Kidney epithelial cell (primary cell): ENCODE measurements at places on chromosomes 4 and X. TPM values are rescaled to one million over a fixed set of nuclear protein-coding genes. Genes with fewer than 3 reads are reported as not detected.
A peak's percentile ranks its signal among the peaks of the same experiment; 100 is the strongest.

SMARCA1 gene
- total RNA-seq: 32.7 and 34.0 TPM in 2 replicates

ADAM29 gene
- not detected in 2 replicates for total RNA-seq

- no peak for DNase-seq
Observed at GRCh38 chr4:136495076-136495475, 1037.2 kb downstream of the PCDH18 start.

DNA sequence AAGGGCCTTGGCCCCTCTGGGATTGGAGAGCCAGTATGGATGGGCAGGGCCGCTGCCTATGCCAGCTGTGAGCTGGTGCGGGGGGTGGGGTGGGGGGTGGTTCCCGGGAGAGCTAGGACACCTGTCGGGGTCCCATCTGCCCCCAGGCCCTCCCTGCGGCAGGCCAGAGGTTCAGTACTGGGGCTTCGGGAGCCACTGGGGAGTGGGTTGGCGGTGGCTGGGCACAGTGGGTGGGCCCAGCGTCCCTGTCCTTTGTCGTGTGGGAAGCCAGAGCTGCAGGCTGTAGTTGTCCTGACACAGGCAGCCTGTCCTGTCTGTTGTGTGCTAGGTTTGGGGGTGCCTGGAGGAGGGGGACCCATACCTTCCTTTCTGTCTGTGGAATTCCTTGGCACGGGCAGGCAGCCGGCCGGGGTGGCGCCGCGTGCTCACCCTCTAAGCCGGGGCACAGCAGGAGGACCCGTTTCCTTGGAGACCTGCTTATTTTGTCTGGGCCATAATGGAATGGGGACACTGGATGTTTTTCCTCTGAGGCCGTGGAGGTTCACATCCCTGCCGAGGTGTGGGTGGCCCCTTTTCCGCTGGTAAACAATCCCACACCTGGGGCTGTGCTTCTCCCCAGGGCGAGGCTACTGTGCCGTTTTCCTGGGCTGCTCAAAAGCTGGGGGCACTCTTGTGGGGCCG, 14.8 kb downstream of the DOK7 start:
- DNase-seq: no peak

GRCh38 chr4:880684-881405, 51.3 kb downstream of the GAK start:
- DNase-seq: no peak

DNA sequence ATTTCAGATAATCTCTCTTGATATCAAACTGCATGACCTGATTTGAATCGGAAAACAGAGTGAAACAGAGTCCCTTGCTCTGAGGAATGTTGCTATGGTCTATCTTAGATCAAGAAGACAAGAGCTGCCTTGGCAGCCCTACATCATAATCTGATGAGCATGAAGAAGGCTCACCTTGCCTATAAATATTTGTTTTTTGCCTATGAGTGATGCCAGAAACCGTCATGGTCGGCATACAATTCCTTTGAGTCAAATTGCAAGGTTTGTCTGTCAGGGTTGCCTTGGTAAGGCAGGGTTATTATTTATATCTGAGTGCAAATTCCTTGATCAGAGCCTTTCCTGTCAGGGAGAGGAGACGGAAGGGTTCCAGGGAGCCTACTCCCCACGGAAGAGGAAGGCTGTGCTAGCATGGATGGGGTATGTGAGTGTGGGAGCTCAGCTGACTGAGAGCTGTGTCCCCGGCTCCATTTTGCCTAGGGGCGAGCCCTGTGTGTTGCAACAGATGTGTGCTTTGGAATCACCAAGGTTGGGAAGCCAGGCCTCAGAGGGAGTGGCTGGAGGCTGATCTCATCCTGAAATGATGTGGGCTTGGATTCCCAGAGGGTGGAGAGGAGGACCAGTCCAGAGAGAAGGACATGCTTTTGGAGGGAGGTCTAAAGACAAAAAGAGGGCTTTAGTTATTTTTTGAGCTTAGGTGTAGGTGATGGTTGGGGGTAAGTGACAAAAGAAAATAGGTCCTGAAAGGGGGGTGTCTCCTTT, 43.6 kb downstream of the RTL9 start:
- no peak for DNase-seq

DNA sequence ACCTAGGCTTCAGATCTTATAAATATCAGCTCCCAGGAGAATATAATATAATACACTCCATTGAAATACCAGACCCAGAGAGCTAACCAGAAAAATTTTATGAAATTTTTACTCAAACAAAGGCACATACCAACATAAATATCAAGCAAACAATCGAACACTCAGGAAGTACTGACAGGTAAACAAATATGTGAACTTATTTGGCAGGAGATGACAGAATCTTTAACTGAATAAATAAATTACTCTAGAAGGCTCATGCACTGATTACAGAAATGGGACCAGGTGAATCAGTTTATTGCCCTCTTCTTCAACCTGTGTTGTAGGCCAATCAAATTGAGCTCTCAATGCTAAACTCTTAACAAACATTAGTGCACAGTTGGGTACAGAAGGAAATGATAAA, 225.2 kb upstream of the PABPC4L start:
- no peak for DNase-seq

FBXW7 gene
- total RNA-seq: 21.8 and 29.8 TPM in 2 replicates

DNA sequence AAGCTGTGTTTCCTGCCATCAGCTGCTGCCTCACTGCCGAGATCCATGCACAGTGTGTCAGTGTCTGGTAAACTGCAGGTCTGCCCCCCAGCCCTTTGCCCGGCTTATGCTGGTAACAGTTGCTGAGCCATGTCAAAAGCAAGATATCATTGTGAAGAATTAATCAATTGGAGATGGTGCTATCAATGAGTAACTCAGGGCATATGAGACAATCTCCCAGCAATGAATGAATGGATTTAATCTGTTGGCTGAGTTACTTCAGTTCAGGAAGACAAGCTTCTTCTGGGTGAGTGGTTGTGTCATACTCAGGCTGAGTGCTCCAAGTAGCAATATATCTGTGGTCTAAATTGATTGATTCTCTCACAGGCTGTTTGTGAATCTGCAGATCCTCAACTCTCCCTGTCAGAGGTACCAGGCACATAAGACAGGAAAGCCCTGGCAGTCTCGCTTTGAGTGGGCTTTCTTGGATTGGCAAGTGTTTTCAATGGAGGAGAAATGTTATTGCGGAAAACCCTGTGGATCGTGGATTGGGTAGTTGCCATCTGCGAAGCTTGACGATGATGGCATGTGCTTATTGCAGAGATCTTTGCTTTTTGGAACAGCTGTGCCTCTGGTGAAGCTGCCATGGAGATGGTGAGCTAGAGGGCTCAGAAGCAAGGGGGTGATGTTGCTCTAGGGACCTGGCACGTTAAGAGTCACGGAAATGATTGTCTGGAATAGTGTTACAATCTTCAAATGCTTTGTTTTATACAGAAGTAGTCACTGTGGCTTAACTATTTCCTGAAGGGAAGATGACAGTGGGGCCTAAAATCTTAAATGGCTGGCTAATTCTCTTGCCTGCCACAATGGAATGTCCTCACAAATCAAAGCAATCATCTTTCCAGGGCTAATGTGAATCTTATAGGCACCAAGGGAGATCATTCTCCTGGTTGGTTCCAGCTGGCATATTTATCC, 147.6 kb upstream of the TBC1D9 start:
- DNase-seq: no peak

DNA sequence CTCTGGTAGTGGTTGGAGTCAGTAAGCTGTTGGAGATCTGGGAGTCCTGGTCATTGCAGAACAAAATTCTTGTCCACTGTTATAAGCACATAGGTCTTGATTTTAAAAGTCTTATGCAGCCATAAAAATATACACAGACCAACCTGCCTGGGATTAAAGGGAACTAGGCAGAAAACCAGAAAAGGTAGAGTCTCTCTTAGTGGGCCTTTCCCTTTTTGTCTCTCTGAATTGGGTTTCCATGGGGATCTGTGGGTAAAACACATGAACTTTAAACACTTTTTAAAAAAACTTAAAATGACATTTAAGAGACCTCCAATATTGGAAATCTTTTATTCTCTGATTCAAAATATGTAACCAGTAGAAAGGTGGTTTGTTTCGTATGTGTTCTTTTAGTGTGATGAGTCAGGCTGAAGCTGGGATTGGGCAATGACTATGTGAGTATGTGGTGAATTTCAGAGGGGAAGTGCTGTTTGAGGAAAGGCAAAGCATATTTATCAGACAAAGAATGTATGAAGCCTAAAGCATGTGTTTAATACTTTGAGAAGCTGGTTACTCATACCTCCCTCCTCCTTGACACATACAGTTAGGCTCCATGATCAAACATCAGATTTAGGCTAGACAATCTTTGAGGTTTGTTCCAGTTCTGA, 29.6 kb downstream of the SLC16A2 start:
- peak; percentile 67 for DNase-seq

SYAP1 gene
- total RNA-seq: 20.5 and 23.4 TPM in 2 replicates

DNA sequence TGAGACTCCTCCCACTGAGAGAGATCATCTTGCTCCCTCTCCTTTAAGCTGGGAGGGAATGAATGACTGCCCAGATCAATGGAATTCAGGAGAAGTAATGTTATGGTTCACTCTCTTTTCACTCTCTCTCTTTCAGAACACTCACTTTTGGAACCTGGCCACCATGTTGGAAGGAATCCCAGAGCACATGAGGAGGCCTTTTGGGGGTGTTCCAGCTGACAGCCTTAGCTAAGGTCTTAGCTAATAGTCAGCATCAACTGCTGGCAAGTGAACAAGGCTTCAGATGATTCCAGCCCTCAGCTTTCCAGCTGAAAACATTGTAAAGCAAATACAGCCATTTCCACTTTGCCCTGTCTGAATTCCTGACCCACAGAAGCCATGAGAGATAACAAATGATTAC, 124.0 kb upstream of the CLNK start:
- no peak for DNase-seq

- no peak for DNase-seq
Observed at GRCh38 chr4:7906171-7906701, 33.4 kb downstream of the AFAP1 start.

RHOXF2B gene
- total RNA-seq: not detected in 2 replicates

ATP2B3 gene
- total RNA-seq: not detected in 2 replicates

DNA sequence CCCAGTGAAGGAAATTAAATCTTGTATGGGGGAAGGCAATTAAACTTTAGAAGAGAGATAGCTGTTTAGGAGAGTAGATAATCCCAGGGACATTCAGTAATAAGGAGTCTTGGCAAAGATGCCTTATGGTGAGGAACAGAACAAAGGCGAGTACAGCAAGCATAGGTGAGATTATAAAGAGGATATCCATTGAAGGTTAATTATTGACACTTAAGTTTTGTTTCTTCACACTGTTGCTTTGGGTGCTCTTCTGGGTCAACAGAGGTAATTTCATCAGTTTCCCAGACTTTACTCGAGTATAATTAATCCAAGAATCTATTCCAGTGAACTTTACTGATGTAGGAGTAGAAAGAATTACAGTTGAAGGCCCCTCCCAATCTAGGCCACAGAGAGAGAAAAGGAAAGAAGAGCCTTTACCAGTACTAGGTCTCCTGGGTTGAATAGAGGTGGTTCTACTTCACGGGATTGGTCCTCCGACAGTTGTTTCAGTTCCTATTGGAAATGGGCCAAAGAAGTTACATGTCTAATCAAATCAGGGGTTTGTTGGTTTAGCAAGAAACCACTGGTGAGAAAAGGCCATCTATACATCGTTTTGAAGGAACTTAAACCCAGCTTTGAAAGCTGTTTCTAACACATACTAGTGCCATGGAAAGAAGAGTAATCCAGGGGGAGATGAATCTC, 27.2 kb downstream of the EPGN start:
- no peak for DNase-seq

- DNase-seq: no peak
Observed at GRCh38 chr4:53101191-53101581, 239.1 kb downstream of the RASL11B start.

BEX5 gene
- total RNA-seq: 4.2 and 7.2 TPM in 2 replicates

DNA sequence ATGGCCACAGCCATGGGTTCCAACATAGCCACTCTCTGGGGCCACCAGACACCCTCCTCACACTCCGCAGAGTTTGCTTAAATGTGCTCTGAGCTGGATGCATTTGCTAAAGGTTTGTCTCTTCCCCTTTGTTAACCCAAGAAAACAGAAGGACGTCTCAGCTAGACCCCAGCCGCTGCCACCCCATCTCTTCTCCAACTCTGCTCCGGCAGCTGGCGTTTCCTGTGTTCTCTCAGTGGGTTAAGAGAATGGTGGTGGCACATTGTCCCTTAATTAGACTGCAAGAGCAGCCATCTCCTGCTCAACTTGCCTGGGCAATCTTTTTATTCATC, 43.7 kb upstream of the FAM9C start:
- no peak for DNase-seq

CHIC2 gene
- 28.9 and 32.7 TPM in 2 replicates for total RNA-seq

MAGEB17 gene
- not detected in 2 replicates for total RNA-seq

AWAT2 gene
- not detected in 2 replicates for total RNA-seq

VCX3B gene
- total RNA-seq: not detected in 2 replicates

BMPR1B gene
- total RNA-seq: 5.9 and 9.2 TPM in 2 replicates

SPOCK3 gene
- total RNA-seq: 0.62 and 1.4 TPM in 2 replicates

BTK gene
- not detected in 2 replicates for total RNA-seq

DNA sequence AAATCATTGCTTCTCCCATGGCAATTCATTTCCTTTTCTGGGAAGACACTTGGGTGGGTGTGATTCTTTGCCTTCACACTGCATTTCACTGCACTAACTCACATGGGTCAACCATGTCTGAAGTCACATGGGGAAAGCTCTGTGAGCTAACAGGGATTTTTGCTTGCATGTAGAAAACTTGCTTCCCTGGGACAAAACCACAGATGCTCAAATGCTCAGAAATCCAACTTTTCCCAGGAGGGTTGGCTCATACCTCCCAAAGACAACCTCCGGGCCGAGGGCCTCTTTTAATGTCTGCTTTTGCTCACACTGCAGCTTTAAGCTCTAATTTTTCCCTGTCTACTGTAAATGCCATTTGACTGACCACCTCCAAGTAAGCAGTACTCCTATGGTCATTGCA, 1695.2 kb downstream of the STIM2 start:
- no peak for DNase-seq

GRCh38 chrX:53383376-53384076, 38.9 kb downstream of the SMC1A start:
- DNase-seq: no peak

CPEB2 gene
- total RNA-seq: 13.0 and 13.4 TPM in 2 replicates

DNAAF6 gene
- not detected in 2 replicates for total RNA-seq

DNA sequence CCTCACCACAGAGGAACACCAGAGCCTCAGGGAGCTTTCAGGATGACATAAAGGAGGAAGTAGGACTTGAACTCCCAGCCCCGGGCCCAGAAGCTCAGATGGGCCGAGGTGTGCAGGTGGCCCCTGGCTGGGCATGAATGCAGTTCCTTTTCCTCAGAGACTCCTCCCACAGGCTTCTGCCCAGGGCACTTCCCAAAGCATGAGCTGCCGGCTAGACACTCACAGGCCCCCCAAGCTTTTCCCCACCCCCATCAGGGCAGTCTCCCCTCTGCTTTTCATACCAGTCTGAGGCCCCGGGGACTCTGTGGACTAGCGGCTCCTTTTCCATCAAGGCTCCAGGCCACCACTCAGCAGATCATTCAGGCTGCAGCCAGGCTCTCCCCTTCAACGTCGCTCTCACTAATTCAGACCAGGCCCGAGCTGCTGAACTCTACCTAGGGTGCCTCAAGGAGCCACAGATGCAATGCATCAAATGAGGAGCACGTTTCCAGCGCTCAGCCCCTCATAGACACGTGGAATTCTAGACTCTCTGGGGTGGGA, 36.9 kb downstream of the HMX1 start:
- DNase-seq: no peak
